ENCODE measurements at places on chromosomes 7 and 10.
A peak's percentile ranks its signal among the peaks of the same experiment; 100 is the strongest.

- no peak overlapping the region for H3K4me3 ChIP-seq
- no peak for DNase-seq
- no peaks in the 10 kb centered on the region for H3K27me3 ChIP-seq
- H3K36me3 ChIP-seq: no peaks in the 10 kb centered on the region
Measured at GRCh38 chr7:112159351-112159750, 46.8 kb downstream of the DOCK4 start.

DNA sequence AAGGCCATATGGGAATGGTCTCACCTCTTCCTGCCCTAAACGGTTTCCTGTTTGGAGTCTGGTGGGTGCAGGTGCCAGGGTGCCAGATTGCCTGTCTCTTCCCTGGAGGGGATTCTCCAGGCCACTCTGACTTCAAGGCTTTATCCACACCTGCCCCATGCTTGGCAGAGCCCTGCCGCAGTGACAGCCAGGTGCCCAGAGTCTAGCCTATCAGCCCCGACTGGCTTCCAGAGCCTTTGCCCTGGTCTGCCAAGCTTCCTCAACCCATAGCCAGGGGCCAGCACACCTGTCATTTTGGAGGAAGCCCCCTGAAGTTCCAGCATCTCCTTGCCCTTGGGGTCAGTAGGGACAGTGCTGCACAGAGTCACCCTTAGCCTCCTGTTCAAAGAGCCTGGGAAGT is 21.6 kb downstream of the TBATA start:
- H3K27ac ChIP-seq: no peak overlapping the region
- H3K4me1 ChIP-seq: peaks cover 18% of the 10 kb centered on the region
- H3K4me3 ChIP-seq: no peak overlapping the region
- DNase-seq: no peak
- no peaks in the 10 kb centered on the region for H3K36me3 ChIP-seq

GRCh38 chr7:127817466-127817865 is 165.5 kb downstream of the SND1 start:
- no peak overlapping the region for H3K4me3 ChIP-seq
- no peaks in the 10 kb centered on the region for H3K36me3 ChIP-seq
- H3K27ac ChIP-seq: no peak overlapping the region
- no peaks in the 10 kb centered on the region for H3K27me3 ChIP-seq
- H3K4me1 ChIP-seq: peaks cover 7% of the 10 kb centered on the region

DNA sequence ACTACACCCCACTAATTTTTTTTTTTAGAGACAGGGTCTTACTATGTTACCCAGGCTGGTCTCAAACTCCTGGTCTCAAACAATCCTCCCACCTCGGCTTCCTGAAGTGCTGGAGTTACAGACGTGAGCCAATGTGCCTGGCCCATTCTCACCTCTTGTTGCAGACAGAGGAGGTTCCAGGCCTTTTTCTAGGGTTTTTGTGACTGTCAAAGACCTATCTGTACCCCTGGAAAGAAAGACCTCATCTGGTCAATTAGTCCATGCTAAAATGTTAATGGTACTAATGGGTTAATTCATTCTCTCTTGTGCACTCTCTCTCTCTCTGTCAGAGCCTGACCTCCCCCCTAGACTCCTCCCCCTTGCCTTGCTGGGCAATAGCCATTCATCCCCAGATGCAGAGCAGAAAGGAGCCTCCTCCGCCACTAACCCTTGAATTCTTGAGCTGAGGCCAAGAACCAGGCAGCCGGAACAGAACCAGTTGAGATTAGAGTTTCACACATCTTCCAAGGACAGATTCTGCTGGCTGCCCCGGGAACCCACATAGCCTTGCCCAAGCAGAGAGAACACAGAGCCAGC is 209.7 kb downstream of the SKIDA1 start:
- H3K4me1 ChIP-seq: peaks cover 20% of the 10 kb centered on the region
- peak overlapping the region; percentile 41 for H3K4me3 ChIP-seq
- peak; percentile 59 for DNase-seq
- peak overlapping the region; percentile 90 for H3K27ac ChIP-seq
- H3K36me3 ChIP-seq: no peaks in the 10 kb centered on the region

DNA sequence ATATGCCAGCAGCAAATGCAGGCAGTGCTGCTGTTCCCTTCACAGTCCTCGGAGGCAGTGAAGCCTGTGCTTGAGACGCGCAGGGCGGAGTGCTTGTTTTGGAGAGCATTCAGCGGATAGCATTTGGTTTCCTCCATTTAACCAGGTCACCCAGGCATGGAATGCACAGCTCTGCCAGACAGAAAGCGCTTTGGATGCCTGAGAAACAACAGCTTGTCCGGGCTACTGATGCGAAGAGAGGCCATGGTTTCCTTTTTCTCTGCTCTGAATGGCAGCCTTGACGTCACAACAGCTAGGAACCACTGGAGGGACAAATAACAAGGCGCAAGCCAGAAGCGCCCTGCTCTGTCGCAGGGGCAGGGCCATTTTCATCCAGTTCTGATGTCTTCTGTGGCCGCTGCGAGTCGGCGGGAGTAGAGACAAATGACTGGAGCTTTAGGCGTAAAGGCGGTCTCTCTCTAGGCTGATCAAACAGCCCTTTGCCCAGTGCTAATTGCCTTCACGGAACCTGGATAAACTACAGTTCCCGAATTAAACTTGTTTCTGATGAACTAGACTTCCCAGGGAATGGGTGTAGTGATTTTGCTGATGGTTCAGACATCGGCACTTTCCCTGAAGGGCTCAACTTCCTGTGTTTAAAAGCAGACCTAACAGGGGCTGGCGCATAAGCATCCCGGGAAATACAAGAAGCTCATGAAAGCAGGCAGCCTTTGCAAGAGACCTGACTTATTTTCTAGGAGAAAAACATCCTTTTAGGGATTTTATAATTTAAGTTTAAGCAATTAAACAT is 187.6 kb upstream of the KLF14 start:
- H3K4me3 ChIP-seq: peak overlapping the region; percentile 33
- no peaks in the 10 kb centered on the region for H3K27me3 ChIP-seq
- peaks cover 25% of the 10 kb centered on the region for H3K4me1 ChIP-seq
- no peaks in the 10 kb centered on the region for H3K36me3 ChIP-seq
- peak; percentile 82 for DNase-seq

DNA sequence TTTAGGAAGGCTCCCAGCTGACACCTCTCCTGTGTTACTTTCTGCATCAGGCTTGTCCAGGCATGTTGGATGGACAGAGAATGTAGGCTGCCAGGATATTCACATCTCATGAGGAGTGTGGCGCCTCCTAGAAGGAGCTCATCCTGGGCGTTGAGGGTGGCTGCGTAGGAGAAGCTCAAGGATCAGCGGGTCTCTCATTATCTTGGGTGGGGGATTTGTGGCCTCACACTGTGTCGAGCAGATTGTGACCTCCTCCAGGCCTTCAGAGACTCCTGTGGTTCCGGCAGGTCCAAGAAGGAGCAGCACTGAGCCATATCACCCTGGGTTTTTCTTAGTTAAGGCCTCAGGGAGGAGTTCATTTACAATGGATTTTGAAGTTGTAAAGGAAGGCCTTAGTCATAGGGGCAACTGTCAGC is 8.7 kb upstream of the COBL start:
- no peaks in the 10 kb centered on the region for H3K36me3 ChIP-seq
- H3K4me3 ChIP-seq: no peak overlapping the region

GRCh38 chr10:53239873-53240272 is 467.3 kb upstream of the MBL2 start:
- no peaks in the 10 kb centered on the region for H3K27me3 ChIP-seq
- no peak for DNase-seq
- no peaks in the 10 kb centered on the region for H3K4me1 ChIP-seq
- H3K36me3 ChIP-seq: no peaks in the 10 kb centered on the region
- no peak overlapping the region for H3K27ac ChIP-seq
- H3K4me3 ChIP-seq: no peak overlapping the region

GRCh38 chr10:70991140-70992124 is 103.1 kb upstream of the PCBD1 start:
- no peaks in the 10 kb centered on the region for H3K4me1 ChIP-seq
- no peak overlapping the region for H3K27ac ChIP-seq
- H3K4me3 ChIP-seq: no peak overlapping the region
- no peak for DNase-seq
- peaks cover 7% of the 10 kb centered on the region for H3K27me3 ChIP-seq

DNA sequence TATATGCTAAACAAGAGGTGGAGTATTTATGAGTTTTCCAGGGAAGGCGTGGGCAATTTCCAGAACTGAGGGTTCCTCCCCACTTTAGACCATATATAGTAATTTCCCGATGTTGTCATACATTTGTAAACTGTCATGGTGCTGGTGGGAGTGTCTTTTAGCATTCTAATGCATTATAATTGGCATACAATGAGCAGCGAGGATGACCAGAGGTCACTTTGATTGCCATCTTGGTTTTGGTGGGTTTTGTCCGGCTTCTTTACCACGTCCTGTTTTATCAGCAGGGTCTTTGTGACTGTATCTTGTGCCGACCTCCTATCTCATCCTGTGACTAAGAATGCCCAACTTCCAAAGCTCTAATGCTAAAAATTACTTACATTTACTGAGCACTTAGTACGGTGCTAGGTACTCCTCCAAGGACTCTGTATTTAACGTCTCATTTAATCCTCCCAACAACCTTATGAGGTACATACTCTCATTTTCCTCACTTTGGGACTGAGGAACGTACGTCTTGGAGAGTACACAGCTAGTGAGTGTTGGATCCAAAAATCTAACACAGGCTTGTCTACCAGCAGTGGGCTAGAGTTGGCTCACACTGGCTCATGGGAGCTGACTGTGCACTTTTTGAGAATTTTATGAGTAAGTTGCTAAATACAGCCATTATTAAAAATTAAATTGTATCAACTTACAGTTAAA is 144.8 kb upstream of the NEBL start:
- no peak for DNase-seq
- no peak overlapping the region for H3K4me3 ChIP-seq
- H3K27me3 ChIP-seq: no peaks in the 10 kb centered on the region
- H3K4me1 ChIP-seq: peaks cover under 1% of the 10 kb centered on the region
- H3K27ac ChIP-seq: no peak overlapping the region
- H3K36me3 ChIP-seq: no peaks in the 10 kb centered on the region

DNA sequence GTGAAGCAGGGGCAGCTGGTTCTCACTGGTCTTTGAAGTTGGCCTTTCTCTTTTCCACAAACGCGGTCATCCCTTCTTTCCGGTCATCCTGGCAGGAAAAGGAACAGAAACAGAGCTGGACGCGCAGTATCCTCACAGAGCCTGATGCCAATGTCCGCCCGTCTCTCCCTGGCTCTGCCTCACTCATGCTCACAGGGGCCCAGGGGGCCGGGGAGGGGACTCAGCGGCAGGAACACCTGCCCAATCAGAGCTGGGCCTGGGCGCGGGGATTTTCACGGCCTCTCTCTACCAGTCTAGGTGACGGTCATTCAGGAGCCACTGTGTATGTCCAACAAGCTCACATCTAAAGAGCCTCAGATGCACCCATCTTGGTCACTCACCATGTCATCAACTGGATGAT is 5.0 kb upstream of the FUOM start:
- H3K27me3 ChIP-seq: no peaks in the 10 kb centered on the region
- H3K27ac ChIP-seq: no peak overlapping the region
- H3K36me3 ChIP-seq: peaks cover 37% of the 10 kb centered on the region
- DNase-seq: no peak
- H3K4me3 ChIP-seq: no peak overlapping the region

DNA sequence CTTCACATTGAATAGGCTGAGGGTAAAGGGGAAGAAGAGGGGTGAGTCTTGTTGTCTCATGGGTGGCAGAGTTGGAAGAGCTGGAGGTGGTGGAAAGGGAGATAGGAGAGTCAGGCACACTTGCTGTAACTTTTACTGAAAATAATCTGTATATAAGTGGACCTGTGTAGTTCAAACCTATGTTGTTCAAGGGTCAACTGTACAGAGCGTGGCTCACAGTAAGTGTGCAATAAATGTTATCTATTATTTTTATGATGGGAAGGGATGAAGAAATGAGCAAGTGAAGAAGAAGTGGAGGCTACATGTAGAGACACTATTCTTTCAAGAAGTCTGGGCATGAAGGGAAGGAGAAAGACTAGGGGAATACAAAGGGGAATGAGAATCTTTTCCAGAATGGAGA is 71.5 kb upstream of the FAM133B start:
- H3K4me3 ChIP-seq: no peak overlapping the region
- no peak for DNase-seq
- H3K36me3 ChIP-seq: peaks cover 3% of the 10 kb centered on the region
- peaks cover 2% of the 10 kb centered on the region for H3K27me3 ChIP-seq
- H3K4me1 ChIP-seq: no peaks in the 10 kb centered on the region

- H3K4me1 ChIP-seq: no peaks in the 10 kb centered on the region
- H3K27me3 ChIP-seq: peaks cover 9% of the 10 kb centered on the region
- no peak for DNase-seq
- H3K36me3 ChIP-seq: no peaks in the 10 kb centered on the region
Measured at GRCh38 chr7:39493934-39494333, 72.3 kb upstream of the YAE1 start.

- no peaks in the 10 kb centered on the region for H3K27me3 ChIP-seq
- no peak overlapping the region for H3K27ac ChIP-seq
- no peaks in the 10 kb centered on the region for H3K36me3 ChIP-seq
- H3K4me1 ChIP-seq: peaks cover 8% of the 10 kb centered on the region
Measured at GRCh38 chr7:151669762-151670161, 150.1 kb upstream of the RHEB start.

GRCh38 chr10:69696073-69696731 is 66.2 kb downstream of the FAM241B start:
- peak; percentile 27 for DNase-seq
- no peaks in the 10 kb centered on the region for H3K27me3 ChIP-seq
- no peak overlapping the region for H3K4me3 ChIP-seq
- no peaks in the 10 kb centered on the region for H3K4me1 ChIP-seq

GRCh38 chr10:79502561-79503309 is 9.6 kb upstream of the EIF5AL1 start:
- H3K27me3 ChIP-seq: no peaks in the 10 kb centered on the region
- no peaks in the 10 kb centered on the region for H3K4me1 ChIP-seq
- no peak for DNase-seq

DNA sequence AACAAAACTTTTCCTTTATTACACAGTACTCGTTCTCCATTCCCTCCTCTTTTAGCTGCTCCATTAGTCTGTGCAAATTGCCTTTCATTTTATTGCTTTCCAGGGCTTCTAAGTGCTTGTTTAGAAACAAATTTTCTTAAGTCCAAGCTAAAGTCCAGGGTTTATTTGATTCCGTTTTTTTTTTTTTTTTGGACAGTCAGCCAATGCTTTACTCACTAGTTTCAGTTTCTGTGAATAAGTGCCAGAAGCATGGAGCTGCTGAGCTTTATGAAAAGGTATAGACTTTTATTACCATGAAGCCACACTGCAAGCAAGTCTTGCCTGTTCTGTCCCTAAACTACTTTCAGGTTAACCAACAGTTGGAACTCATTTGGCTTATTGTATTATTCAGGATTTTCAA is 455.0 kb downstream of the GFRA1 start:
- no peaks in the 10 kb centered on the region for H3K27me3 ChIP-seq
- H3K27ac ChIP-seq: no peak overlapping the region
- no peak overlapping the region for H3K4me3 ChIP-seq
- no peaks in the 10 kb centered on the region for H3K36me3 ChIP-seq
